ENCODE measurements at places on chromosomes 4 and X.

GRCh38 chr4:4344915-4345527, 41.9 kb upstream of the NSG1 start:
- no peaks in the 10 kb centered on the region for H3K36me3 ChIP-seq
- no peak for DNase-seq
- H3K27ac ChIP-seq: no peak overlapping the region
- no peak overlapping the region for H3K4me3 ChIP-seq
- no peaks in the 10 kb centered on the region for H3K4me1 ChIP-seq
- H3K27me3 ChIP-seq: no peaks in the 10 kb centered on the region

DNA sequence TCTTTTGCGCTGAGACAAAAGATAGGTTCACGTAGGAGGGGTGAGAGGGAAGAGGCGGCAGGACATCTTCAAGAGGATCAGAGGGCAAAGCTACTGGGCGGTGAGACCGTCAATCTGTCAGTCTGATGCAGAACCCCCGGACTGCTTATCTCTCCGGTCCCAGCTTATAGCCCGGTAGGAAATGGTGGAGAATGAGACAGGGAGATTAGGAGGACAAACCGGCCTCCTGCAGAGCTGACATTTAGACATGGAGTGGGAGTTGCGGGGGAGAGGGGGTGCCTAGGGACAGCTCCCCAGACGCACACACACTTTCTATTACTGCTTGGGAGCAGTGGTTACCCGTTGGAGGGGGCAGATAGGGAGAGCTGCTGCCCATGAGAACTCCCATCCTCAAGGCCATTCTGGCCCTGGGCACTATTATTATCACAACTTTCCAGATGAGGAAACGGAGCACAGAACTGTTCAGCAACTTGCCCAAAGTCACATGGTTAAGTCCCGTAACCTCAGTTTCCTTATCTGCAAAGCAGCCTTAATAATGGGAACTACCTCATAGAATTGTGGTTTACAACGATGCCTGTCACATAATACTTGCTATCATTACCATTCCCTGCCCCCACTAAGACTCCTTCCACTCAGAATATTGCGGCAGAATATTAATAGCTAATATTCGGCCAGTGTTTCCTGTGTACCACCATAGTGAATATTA, 1.1 kb upstream of the HDAC6 start:
- peak overlapping the region; percentile 97 for H3K27ac ChIP-seq
- H3K27me3 ChIP-seq: no peaks in the 10 kb centered on the region
- peak overlapping the region; percentile 77 for H3K4me3 ChIP-seq
- no peak for DNase-seq

- H3K36me3 ChIP-seq: no peaks in the 10 kb centered on the region
- no peak overlapping the region for H3K27ac ChIP-seq
- no peaks in the 10 kb centered on the region for H3K4me1 ChIP-seq
Observed at GRCh38 chr4:77209936-77210335, 52.9 kb downstream of the CCNG2 start.

DNA sequence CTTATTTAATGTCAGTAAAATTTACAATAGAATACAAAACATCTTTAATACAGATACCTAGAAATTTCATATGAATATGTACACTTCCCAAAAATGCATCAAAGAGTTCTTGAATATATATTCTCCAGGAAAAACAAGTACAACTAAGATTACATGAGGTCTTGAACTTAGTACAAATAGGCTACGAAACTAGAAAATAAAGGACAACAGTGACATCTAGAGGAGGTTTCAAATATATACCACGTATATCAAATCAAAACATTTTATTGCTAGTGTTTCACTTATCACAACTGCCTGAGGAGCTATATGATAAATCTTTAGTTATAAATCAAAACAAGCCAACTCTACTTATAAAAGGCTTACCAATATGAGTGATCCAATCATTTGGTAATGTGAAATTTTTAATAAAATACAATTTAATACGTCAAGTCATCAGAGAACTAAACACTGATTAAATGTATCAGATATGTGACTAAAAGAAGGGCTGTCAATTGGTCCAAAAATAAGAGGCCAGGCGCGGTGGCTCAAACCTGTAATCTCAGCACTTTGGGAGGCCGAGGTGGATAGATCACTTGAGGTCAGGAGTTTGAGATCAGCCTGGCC, 36.6 kb downstream of the ANAPC10 start:
- no peak overlapping the region for H3K27ac ChIP-seq
- H3K27me3 ChIP-seq: no peaks in the 10 kb centered on the region
- no peaks in the 10 kb centered on the region for H3K36me3 ChIP-seq
- H3K4me3 ChIP-seq: no peak overlapping the region
- peak; percentile 89 for DNase-seq

- DNase-seq: no peak
- no peaks in the 10 kb centered on the region for H3K4me1 ChIP-seq
- H3K36me3 ChIP-seq: no peaks in the 10 kb centered on the region
- H3K27me3 ChIP-seq: no peaks in the 10 kb centered on the region
- no peak overlapping the region for H3K4me3 ChIP-seq
Observed at GRCh38 chr4:21450331-21450730, 498.2 kb downstream of the KCNIP4 start.

- no peak overlapping the region for H3K27ac ChIP-seq
- DNase-seq: no peak
- no peaks in the 10 kb centered on the region for H3K27me3 ChIP-seq
- no peak overlapping the region for H3K4me3 ChIP-seq
Observed at GRCh38 chr4:125986307-125986706, 671.6 kb downstream of the FAT4 start.

GRCh38 chrX:115957862-115958490, 212.6 kb upstream of the AGTR2 start:
- H3K4me3 ChIP-seq: no peak overlapping the region
- no peaks in the 10 kb centered on the region for H3K36me3 ChIP-seq
- H3K4me1 ChIP-seq: peaks cover 8% of the 10 kb centered on the region
- DNase-seq: no peak

- peak overlapping the region; percentile 9 for H3K4me3 ChIP-seq
- no peak for DNase-seq
- H3K27ac ChIP-seq: no peak overlapping the region
- peaks cover 43% of the 10 kb centered on the region for H3K27me3 ChIP-seq
- H3K4me1 ChIP-seq: peaks cover 12% of the 10 kb centered on the region
Observed at GRCh38 chrX:39162322-39162735, 361.1 kb downstream of the MID1IP1 start.

DNA sequence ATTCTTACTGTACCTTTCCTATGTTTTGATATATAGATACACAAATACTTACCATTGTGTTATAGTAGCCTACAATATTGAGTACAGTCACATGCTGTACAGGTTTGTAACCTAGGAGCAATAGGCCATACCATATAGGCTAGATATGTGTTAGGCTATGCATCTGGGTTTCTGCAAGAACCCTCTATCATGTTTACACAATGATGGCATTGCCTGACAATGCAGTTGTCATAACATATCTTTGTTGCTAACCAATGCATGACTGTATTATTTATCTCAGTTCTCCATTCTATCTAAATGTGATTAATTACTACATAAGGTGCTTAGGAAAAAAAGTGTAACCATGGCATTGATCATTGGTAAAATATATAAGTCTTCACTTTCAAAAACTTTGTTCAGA, 10.0 kb upstream of the SPCS3 start:
- no peak overlapping the region for H3K27ac ChIP-seq
- no peaks in the 10 kb centered on the region for H3K36me3 ChIP-seq
- DNase-seq: no peak
- no peak overlapping the region for H3K4me3 ChIP-seq
- H3K4me1 ChIP-seq: no peaks in the 10 kb centered on the region
- no peaks in the 10 kb centered on the region for H3K27me3 ChIP-seq

- H3K27me3 ChIP-seq: peaks cover 21% of the 10 kb centered on the region
- peaks cover 28% of the 10 kb centered on the region for H3K36me3 ChIP-seq
- H3K27ac ChIP-seq: peak overlapping the region; percentile 64
- peaks cover 14% of the 10 kb centered on the region for H3K4me1 ChIP-seq
Observed at GRCh38 chrX:53080628-53081580, 1.3 kb upstream of the TSPYL2 start.

DNA sequence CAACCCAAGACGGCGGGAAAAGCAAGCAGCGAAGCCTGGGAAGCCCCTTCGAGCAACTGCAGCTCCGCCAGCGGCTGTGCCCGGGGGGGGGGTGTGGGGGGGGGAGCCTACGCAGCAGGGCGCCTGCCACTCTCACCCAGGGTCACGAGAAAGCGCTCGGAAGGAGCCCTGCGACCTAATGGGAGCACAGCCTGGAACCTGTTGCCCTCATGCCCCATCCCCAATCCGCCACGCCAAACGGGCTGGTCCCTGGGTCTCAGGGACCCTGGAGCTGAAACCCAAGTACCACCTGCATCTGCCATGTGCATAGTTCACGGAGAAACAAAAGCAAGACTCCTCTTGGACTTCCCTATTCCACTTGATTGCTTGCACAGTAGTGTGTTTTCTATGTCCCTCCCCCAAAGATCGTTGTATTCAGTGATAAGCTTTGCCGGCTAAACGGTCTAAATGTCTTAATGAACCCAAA, 359 bp upstream of the GAB3 start:
- no peaks in the 10 kb centered on the region for H3K36me3 ChIP-seq
- peaks cover 2% of the 10 kb centered on the region for H3K4me1 ChIP-seq
- H3K4me3 ChIP-seq: no peak overlapping the region
- no peak for DNase-seq
- H3K27me3 ChIP-seq: peaks cover 20% of the 10 kb centered on the region

- H3K4me3 ChIP-seq: no peak overlapping the region
- no peaks in the 10 kb centered on the region for H3K27me3 ChIP-seq
- DNase-seq: no peak
- no peaks in the 10 kb centered on the region for H3K36me3 ChIP-seq
- H3K4me1 ChIP-seq: no peaks in the 10 kb centered on the region
- H3K27ac ChIP-seq: no peak overlapping the region
Observed at GRCh38 chrX:67612231-67612630, 68.4 kb downstream of the AR start.

DNA sequence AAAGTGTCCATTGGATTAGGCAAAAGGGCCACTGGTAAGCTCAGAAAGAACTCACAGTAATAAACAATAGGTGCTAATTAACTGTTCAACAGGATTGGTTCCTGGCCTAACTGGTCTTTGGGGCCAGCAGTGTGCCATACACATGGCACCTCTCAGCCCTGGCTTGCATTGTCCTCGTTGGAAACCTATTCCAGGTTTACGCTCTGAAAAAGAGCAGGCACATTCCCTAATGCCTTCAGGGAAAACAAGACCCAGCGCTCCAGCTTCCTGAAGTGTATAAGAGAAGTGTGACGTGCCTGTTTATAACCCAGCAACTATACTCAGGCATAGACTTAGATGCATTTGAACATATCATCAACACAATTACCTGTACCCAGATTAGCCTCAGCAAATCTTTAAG, 51.9 kb upstream of the RBM47 start:
- no peak for DNase-seq
- no peaks in the 10 kb centered on the region for H3K36me3 ChIP-seq
- H3K27me3 ChIP-seq: no peaks in the 10 kb centered on the region
- no peaks in the 10 kb centered on the region for H3K4me1 ChIP-seq
- H3K4me3 ChIP-seq: no peak overlapping the region
- no peak overlapping the region for H3K27ac ChIP-seq

GRCh38 chr4:83629945-83630721, 94.2 kb downstream of the GPAT3 start:
- H3K27ac ChIP-seq: no peak overlapping the region
- no peaks in the 10 kb centered on the region for H3K27me3 ChIP-seq
- H3K4me1 ChIP-seq: no peaks in the 10 kb centered on the region

GRCh38 chr4:88629826-88630225, 37.5 kb downstream of the HERC3 start:
- peaks cover 4% of the 10 kb centered on the region for H3K4me1 ChIP-seq
- no peaks in the 10 kb centered on the region for H3K36me3 ChIP-seq
- no peak overlapping the region for H3K27ac ChIP-seq
- DNase-seq: no peak

- no peaks in the 10 kb centered on the region for H3K36me3 ChIP-seq
- no peaks in the 10 kb centered on the region for H3K27me3 ChIP-seq
- no peak overlapping the region for H3K27ac ChIP-seq
- no peak for DNase-seq
Observed at GRCh38 chrX:148960060-148960459, 459.6 kb downstream of the AFF2 start.

- H3K4me1 ChIP-seq: no peaks in the 10 kb centered on the region
- no peak overlapping the region for H3K4me3 ChIP-seq
- no peak overlapping the region for H3K27ac ChIP-seq
Observed at GRCh38 chrX:54093571-54093970, 49.3 kb upstream of the PHF8 start.

DNA sequence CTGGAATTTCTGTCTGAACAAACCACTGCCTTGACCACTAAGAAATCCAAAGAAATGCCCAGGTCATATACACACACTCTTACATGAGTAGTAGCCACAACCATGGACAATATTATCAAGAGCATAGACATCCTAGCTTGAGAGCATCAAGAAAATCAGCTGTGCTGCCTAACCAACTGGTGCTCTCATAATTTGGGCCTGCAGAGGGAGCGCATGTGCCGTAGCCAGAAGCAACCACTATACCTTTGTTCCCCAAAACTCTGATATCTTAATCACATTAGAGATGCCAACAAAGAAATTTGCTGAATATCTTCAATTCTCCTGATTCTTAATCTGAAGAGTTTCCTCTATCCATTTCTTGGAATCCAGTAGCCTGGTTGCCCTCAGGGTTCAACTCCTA, 163.6 kb downstream of the ZNF674 start:
- H3K4me3 ChIP-seq: no peak overlapping the region
- no peaks in the 10 kb centered on the region for H3K36me3 ChIP-seq
- no peak for DNase-seq
- H3K27me3 ChIP-seq: no peaks in the 10 kb centered on the region
- no peak overlapping the region for H3K27ac ChIP-seq
- no peaks in the 10 kb centered on the region for H3K4me1 ChIP-seq

DNA sequence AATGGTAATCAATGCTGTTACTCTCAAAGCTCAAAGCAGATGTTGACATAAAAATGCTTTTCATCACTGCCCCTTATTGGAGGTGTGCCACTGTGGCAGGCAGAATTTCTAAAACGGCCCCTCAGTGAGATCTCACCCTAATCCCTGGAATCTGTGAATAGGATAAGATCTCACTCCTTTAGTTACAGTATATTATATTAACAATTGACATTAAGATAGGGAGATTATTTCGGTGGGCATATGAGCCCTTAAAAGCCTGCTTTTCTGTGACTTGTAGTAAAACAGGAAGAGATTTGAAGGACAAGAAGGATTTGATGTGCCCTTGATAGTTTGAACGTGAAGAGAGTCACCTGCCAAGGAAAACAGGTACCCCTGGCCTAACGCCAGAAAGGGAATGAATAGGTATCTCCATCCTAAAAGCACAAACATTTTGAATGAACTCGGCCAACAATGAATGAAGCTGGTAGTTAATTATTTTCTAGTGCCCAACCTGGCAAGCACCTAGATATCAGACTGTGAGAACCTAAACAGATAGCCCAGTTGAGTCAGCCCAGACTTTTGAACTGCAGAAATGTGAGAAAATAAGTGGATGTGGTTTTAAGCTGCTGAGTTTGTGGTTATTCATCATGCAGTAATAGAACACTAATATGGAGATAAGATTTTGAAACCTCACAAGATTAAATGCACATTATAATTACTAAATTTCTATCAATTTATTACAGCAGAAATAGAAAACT, 881.6 kb downstream of the PCDH18 start:
- no peaks in the 10 kb centered on the region for H3K36me3 ChIP-seq
- H3K4me3 ChIP-seq: no peak overlapping the region
- DNase-seq: no peak
- no peak overlapping the region for H3K27ac ChIP-seq
- H3K4me1 ChIP-seq: no peaks in the 10 kb centered on the region
